ENCODE measurements at places on chromosomes 16 and 17.

- DNase-seq, result no peak
These were observed 40.7 kb upstream of the ZKSCAN2 start for GRCh38 chr16:25298165-25298872.

DNA sequence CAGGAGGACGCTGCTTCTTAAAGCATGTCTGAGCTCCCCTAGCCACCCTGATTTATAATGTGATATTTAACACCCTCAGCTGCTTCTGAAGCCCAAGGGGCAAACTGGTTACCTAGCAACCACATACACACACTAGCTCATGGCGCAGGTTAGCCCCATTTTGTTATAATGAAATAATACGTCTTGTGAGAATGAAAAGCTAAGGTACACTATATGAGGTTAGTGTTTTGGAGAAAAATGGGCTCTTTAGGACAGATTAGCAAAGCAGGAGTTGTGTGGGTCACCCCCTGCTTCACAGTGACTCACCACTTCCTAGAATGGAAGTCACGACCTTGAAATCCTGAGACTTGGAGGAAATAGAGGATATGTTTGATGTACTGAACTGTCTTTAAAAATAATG is 404.8 kb upstream of the HSBP1 start:
- no peak for DNase-seq

GRCh38 chr17:79988185-79988971 is 47.3 kb downstream of the TBC1D16 start:
- DNase-seq, result no peak

DNA sequence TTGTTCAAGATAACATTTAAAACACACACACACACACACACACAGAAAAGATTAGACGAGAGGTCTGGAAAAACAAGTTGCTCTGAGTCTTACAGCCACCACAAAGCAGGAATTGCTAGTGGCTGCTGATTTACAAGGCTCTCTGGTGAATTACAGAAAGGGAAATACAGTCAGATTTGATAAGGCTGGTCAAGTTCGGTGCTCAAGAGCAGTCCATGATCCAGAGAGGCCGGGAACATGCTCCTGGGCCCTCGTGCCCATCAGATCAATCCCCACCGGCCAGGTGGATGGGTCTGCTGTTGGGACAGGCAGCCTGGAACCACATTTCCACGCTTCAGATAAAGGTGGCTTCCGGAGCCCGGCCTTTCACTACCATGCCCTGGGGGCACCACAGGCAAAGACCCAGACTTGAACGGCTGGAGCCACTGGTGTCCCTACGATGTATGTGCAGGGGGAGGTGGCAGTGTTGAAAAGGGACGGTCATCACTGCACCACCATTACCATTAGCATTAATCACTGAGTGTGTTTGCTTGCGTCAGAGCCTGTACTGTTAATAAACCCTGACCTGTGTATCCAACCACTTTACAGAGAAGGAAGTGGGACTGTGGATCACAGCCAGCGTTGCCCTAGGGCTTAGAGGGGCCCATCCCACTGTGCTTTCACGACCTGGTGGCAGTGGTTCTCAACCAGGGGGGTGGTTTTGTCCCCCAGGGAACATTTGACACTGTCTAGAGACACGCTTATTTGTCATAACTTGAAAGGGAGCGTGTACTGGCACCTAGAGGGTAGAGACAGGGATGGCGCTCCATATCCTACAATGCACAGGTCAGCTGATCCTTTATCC is 95.1 kb downstream of the XYLT1 start:
- no peak for DNase-seq

DNA sequence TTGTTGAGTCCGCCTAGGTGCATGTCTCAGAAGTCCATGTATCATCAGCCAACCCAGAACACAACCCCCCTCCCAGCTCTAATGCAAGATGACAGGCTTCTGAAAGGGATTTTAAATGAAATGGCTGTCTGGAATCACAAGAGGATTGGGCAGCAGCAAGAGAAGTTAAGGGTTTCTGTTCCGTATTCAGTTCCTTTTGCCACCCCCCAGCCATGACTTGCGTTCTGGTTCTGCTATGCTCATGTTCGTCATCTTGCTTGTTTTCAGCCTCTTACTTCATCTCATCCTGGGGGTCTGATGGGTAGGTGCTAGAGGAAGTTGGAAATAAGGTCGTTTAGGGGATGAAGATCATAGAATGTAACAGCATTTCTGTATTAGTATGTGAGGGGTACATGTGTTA is 12.0 kb downstream of the MINK1 start:
- DNase-seq, result no peak

DNA sequence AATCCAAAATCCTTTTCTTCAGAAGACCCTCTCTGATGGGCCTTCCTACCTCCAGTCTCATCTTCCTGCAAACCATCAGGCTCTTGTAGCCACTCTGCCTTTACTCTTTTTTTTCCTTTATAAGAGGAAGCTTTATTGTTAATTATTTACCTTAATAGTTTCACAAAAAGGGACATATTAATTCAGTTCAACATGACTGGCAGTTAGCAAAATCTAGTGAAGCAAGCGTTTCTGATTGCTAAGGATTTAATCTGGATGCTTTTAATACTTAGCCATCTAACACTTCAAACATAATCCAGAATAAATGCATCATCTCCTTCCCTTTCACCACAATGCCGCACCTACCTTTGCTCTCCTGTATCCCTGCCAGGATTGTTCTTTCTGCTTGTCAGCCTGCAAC is 62.0 kb downstream of the SPACA3 start:
- DNase-seq, result no peak

GRCh38 chr16:22386976-22387375 is 12.6 kb upstream of the CDR2 start:
- peak; percentile 30 for DNase-seq

DNA sequence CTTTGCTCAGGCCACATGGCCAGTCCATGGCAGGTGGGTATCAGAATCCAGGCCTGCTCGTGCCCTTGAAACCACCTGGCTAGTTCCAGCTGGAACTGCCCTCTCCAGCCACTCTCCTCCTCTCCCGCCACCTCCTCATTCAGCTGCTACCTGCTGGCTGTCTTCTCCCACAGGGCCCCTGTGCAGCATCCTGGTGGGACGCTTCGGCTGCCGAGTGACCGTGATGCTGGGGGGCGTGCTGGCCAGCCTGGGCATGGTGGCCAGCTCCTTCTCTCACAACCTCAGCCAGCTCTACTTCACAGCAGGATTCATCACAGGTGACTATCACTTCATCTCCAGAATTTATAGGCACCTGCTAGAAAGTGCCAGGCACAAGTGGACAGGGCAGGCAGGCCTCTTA is 10.1 kb downstream of the SLC16A5 start:
- no peak for DNase-seq

DNA sequence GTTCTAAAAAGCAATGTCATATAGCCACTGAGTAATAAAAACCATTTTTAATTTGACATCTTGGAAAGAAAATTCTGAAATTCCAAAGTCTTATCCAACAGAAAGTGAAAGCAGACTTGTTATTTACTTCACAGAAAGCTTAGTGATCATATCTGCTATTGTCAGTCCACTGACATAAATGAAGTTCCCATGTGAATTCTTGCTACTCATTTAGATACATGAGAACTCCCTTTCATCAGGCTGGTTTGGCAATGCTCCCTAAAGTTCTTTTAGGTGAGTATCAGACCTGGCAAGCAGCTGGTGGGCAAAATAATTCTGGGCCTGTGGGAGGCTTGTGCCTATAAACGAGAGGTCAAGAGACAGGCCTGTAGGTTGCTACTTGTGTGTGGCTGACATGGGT is 23.4 kb downstream of the NME2 start:
- no peak for DNase-seq

DNA sequence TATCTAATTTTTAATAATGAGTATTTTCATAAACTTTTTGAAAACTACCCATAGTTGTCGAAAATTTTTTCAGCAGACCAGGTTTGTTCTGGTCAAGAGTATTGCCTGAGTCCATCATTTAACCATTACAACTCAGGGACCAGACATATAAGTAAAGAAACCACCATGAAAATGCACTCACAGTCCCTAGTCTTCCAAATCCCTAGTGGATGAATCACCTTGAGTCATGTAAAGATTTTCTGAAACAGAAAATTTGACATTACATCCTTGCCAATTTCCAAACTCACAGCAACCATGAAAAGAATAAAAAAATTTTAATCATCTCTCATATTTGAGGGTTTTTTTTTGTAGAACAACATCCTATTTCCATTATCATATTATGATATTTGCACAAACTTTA is 1337.5 kb upstream of the CDH8 start:
- no peak for DNase-seq

- no peak for DNase-seq
These were observed 171.0 kb downstream of the KATNIP start for GRCh38 chr16:27720731-27721530.

DNA sequence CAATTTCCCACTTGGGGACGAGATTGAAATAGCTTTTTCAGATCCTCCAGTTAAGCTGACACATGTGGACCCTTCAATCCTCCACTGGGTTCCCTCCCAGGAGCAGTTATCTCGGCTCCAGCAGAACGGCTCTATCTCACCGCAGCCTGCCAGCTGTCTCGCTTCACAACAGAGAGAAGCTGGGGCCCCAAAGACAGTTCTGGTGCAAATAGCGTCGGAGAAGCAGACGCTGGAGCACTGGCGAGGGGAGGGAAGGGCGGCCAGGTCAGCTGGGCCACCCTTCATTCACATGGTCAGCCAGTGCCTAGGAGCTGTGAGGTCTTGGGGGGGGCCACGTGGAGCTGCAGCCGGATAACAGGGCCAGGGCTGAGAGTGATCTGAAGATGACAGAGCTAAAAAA is 141.3 kb upstream of the SDK2 start:
- DNase-seq, result no peak

GRCh38 chr17:51422634-51423033 is 162.3 kb downstream of the UTP18 start:
- no peak for DNase-seq

- DNase-seq, result no peak
These were observed 115.9 kb downstream of the KATNIP start for GRCh38 chr16:27665881-27666280.

- DNase-seq, result no peak
These were observed at the start of gene RUNDC3A for GRCh38 chr17:44308320-44308818. TSS of gene RUNDC3A (plus strand) at chr17:44308601. CDS start at chr17:44308833, 232 bp downstream.

GRCh38 chr17:50681263-50682200 is 26.2 kb downstream of the ANKRD40 start:
- DNase-seq, result no peak

DNA sequence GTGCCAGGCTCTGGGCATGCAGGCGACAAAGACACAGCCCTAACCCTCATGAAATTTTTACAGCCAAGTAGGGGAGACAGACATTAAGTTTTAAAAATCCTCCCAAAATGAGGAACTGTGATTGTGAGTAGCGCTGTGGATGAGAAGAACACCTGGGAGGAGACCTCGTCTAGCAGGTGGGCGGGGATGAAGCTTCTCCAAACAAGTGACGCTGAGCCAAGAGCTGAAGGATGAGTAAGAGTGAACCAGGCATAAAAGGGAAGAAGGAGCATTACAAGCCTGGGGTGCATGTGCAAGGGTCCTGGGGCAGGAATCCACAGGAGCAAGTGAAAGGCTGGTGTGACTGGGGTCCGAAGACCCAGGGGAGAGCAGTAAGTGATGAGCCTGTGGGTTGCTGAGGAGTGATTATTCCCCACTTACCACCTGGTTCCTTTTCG is 149.4 kb upstream of the HS3ST2 start:
- DNase-seq, result no peak

DNA sequence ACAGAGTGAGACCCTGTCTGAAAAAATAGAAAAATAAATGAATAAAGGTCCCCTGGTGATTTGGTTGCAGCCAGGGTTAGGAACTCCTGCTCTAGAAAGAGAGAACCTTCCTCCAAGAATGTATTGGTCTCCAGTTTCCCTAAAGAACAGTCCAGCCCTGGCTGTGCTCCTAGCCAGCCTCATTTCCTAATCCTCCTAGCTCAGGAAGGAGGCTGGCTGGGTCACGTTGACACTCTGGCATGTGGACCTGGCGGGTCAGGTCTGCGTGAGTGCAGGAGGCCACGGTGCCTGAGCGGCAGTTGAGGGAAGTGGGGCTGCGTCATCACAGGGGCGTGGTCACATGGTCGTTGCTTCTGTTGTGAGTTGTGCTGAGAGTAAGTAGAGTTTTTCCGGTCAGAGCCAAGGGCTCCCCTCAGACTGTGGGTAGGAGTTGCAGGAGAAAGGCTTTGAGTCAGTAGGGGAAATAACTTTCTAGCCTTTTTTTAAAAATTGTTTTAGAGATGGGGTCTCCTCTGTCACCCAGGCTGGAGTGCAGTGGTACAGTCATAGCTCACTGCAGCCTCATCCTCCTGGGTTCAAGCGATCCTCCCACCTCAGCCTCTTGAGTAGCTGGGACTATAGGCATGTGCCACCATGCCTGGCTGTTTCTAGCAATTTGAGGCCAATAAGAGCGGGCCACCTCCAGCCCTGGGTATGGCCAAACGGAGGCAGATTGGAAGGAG is 194.0 kb upstream of the CIBAR2 start:
- DNase-seq, result no peak

DNA sequence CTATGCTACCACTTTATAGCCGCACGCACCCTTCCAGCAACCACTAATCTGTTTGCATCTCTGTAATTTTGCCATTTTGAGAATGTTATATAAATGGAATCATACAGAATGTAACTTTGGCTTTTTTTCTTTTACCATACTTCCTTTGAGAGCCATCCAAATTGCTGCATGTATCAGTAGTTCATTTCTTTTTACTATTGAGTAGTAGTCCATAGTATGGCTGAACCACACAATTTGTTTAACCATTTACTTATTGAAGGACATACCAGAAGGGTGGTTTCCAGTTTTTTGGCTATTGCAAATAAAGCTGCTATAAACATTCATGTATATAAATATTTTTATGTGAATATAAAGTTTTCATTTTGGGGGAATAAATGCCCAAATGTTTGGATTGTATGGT is 8.8 kb downstream of the TENT4B start:
- no peak for DNase-seq

- DNase-seq, result no peak
These were observed 20.7 kb upstream of the NAGS start for GRCh38 chr17:43983515-43984411.

GRCh38 chr17:76452127-76452659 is 759 bp downstream of the UBE2O start:
- DNase-seq, result no peak

GRCh38 chr16:20348365-20349185 is 3.9 kb downstream of the UMOD start:
- no peak for DNase-seq

- no peak for DNase-seq
These were observed 29.2 kb downstream of the RAP1GAP2 start for GRCh38 chr17:2825253-2825970.

- DNase-seq, result no peak
These were observed 10.5 kb downstream of the TMIGD1 start for GRCh38 chr17:30323262-30323894.

- DNase-seq, result no peak
These were observed 641 bp downstream of the KRTAP9-1 start for GRCh38 chr17:41190328-41190727.

DNA sequence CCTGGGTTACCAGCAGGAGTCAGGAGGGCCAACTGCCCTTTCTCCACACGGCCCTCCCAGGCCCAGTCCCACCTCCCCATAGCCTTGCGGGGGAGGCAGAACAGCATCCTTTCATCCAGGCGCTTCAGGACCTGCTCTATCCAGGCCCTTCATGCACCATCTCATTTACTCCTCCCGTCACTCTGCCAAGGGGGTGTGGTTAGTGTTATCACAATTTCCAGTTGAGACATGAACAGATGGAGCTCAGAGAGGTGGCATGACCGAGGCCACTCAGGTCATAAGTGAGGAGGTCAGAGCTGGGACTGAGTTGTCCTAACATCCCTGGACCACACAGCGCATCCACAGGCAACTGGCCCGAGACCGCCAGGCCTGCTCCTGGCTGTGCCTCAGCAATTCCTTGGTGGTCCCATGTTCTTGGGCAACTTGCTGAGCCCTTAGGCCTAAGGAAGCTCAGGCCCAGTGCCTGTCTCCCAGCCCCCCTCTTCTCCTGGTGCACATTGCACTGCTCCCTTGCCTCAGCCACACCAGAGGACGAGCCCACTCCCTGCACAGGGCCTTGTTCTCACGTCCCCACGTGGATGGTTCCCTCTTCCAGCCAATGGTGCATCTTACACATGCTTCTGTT is 23.8 kb downstream of the C17orf100 start:
- DNase-seq, result no peak

All from brain pericyte (primary cell).